SJCRH30 (cell line): ENCODE measurements at places on chromosomes 12 and 14. TPM values are rescaled to one million over a fixed set of nuclear protein-coding genes. Genes with fewer than 3 reads are reported as not detected.

DNA sequence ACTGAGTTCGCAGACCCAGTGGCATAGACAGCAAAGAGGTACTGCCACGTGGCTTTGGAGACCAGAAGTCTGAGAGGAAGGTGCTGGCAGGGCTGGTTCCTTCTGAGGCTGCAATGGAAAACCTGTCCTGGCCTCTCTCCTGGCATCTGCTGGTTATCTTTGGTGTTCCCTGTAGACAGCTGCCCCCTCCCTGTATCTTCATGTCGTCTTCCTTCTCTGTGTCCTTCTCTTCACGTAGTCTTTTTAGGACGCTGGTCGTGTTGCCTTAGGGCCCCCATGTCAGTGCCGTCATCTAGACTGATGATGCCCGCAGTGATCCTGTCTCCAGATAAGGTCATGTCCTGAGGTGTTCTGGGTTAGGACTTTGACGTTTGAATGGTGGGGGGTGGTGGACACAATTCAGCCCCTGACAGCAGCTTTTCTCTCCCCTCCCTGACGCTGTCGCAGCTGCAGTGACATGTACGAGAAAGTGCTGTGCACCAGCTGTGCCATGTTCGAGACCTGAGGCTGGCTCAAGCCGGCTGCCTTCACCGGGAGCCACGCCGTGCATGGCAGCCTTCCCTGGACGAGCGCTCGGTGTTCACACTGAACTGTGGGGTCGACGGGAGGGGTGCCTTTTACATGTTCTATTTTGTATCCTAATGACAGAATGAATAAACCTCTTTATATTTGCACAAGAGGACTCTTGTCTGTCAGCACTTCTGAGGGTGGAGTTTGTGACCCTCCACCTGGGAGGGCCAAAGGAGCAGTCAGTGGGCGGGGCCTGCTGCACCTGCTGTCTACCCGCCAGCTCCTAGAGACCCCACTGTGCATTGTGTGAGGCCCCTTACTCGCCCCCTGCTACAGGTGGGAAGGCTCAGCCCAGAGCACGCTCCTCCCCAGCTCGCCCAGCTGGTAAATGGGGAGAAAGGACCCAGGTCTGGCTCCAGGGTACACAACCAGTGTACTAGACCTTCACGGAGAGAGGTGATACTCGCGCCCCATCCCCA, 6.3 kb downstream of the SIVA1 start:
- no peak overlapping the region for H3K27ac ChIP-seq
- no peaks in the 10 kb centered on the region for H3K27me3 ChIP-seq
- H3K4me3 ChIP-seq: no peak overlapping the region
- H3K4me1 ChIP-seq: no peaks in the 10 kb centered on the region

- no peaks in the 10 kb centered on the region for H3K36me3 ChIP-seq
- no peak for DNase-seq
- H3K27ac ChIP-seq: no peak overlapping the region
- H3K4me1 ChIP-seq: no peaks in the 10 kb centered on the region
These were observed 281.1 kb upstream of the AMIGO2 start for GRCh38 chr12:47360771-47361388.

Gene PMEL
- 1.2 and 1.3 TPM in 2 replicates for total RNA-seq

DNA sequence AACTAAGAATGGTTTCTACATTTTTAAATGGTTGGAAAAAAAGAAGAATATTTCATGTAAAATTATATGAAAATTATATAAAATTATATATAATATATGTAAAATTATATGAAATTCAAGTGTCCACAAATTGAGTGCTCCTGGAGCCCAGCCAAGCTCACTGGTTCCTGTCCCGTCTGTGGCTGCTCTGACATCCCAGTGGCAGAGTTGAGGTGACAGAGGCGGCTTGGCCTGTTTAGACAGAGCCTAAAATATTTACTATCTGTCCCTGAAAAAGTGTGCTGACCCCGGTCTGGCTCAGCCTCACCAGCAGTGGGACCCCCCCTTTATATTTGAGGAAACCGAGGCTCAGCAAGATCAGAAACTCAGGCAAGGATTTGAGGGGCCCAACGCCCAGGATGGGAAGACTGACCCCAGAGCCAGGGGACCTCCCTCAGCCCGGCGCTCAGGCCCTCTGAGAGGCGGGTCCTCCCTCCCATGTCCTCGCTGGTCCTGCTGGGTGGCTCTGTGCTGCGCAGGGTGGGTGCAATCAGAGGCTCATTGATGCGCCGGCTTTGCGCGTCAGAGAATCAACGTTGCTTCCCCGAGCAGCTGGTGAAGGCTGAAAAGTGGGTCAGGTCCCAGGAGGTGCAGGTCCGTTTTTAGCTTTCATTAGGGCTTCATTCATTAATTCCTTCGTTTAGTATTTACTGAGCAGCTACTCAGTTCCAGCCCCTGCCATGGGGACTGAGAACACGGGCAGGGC, 21.5 kb upstream of the BEGAIN start:
- H3K27me3 ChIP-seq: no peaks in the 10 kb centered on the region
- DNase-seq: no peak

GRCh38 chr12:113065126-113066007, 8.8 kb downstream of the DTX1 start:
- H3K4me1 ChIP-seq: no peaks in the 10 kb centered on the region
- no peaks in the 10 kb centered on the region for H3K36me3 ChIP-seq
- no peak overlapping the region for H3K27ac ChIP-seq

DNA sequence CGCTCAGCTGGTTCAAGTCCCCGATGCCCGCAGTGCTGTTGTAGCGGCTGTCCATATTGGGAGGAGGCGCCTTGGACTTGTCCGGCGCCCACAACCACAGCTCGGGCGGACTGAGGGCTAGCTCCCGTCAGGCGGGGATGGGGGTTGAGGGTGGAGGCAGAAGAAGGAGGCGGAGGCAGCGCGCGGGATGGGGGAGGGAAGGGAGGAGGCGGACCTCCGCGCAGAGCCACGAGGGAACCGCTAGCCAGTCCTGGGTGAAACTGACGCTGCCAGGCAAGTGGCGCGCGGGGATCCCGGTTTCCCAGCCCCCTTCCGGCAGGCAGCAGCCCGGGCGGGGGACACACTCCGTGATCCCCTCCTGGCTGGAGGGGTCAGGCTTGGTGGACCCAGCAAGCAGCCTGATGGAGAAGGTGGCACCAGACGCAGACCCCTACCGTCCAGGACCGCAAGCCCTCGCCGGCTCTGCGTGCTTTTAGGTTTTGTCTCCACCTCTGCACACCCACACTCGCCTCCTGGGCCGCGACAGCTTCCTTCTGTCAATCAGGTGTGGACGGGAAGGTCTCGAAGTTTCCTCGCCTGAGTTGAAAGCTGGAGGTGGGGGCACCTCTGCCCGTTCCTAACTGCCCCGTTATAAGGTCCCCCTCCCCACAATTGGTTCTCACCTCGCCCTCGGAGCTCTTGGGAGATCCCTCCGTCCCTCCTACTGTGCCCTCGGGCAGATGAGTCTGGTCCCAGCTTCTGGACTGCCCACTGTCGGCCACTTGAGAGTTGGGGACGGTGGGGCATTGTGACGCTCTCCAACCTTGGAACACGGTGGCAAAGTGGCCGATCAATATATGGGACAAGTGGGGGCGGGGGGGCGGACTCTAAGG, at the start of gene CPNE8:
TSS of gene CPNE8 (minus strand) at position 112 of the 872 bp plus-strand sequence. CDS start at position 55, 57 bp downstream.
- DNase-seq: no peak
- no peaks in the 10 kb centered on the region for H3K36me3 ChIP-seq
- no peak within 1 kb of the TSS for H3K27ac ChIP-seq
- H3K4me3 ChIP-seq: no peak within 1 kb of the TSS
- no peaks in the 10 kb centered on the region for H3K27me3 ChIP-seq
- H3K4me1 ChIP-seq: 0 out of 2 replicates have a peak, but pooled peaks cover 5% of the 10 kb centered on the region
